Skeletal muscle cell (primary cell): ENCODE measurements at places on chromosomes 3 and 15.

DNA sequence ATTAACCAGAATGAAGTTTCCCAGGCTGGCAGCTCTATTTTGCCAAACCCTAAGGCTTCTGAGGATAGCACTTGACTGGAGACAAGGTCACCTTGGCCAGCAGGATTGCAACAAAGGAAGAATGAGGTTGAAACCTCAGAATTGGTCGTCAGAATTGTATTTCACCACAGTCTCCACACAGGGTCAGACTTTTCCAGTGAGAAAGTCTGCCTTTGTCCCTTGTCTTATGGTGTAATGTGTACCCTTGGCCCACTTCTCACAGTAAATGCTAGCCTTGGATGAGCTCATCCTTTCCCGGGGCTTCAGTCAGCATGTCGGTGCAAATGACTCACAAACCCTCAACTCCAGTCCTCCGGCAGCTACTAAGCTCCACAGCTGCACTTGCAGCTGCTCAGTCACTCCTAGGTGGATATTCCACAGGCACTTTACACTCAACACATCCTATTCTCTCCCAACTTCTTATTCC lies 19.7 kb downstream of the SSR3 start:
- DNase-seq = peak; percentile 99

DNA sequence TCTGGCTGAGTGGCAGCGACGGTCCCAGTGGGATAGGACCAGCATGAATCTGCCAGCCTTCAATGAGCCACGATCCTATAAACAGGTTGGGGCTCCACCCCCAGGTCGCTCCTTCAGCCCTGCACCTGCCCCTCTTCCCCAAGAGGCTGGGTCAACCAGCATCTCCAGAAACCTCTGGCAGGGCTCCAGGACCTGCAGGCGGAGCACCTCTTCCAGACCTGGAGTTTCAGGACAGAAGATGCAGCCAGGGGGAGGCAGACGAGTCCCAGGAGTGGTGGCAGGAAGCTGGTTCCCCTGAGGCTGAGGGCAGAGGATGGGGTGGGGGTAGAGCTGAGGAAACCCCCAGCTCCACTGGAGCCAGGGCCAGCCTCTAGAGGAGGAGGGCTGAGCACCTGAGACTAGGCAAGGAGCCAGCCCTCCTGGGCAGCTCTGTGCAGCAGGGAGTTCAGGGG lies at the start of gene PLA2G4D:
Gene PLA2G4D, minus strand, starts transcription at position 51 of the 452 bp plus-strand sequence. CDS start 103 bp downstream, outside the sequence.
- DNase-seq = no peak

- no peak for DNase-seq
These were observed 12.3 kb downstream of the DPH3 start for GRCh38 chr3:16252243-16252978.

DNA sequence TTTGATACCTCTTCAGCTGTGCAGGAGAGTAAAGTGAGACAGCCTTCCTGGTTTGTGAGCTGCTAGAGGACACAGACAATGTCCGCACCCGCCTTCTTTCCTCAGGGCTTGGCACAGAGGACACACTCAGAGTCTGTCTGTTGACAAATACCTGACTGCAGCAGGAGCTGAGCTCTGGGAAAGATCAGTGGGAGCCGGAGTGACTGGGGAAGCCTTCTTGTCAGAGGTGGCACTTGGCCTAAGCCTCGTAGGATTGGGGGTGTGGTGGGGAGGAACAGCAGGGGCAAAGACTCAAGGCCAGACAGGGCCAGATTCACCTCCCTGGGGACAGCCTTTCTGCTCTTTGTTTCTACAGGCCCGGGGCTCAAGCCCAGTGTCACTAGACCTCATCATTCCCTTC lies 3.3 kb upstream of the IL17RC start:
- DNase-seq = no peak

- DNase-seq = no peak
These were observed 221.8 kb upstream of the SUCLG2 start for GRCh38 chr3:67876261-67876660.

- peak; percentile 68 for DNase-seq
These were observed 4.7 kb upstream of the GOLGA8B start for GRCh38 chr15:34588046-34588674.

- DNase-seq = no peak
These were observed 20.5 kb upstream of the LYZL4 start for GRCh38 chr3:42430781-42431532.

DNA sequence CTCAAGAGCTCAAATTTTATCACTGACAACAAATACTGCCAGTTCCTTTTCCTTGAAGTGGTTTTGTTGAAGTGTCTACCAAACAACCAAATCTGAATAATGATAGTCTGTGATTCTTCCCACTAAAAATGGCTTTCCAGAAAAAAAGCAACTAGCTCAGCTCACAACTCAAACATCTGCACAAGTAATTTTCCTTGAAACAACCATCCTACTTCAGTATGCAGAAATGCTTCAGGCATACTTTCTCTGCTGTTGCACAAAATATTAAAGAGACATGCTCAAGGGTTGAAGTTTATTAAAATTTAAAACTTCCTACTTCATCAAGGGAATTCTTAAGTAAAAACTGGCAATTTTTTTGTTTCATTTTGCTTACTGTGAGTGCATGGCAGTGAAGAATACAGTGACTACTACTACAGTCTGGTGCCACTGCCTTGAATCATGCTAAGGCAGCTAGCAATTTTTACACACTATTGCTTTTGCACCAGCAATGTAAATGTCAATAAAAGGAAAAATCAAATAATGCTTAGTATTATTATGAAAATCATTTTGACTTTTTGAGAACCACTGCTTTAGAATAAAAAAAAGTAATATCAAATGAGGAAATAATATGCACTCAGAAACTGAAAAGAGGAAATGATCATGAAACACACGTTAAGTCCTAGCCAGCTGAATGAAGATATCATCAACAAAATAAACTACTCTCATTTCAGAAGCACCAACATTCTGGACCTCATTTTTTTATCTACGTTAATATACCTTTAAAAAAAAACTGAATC lies 33.6 kb downstream of the VPS13C start:
- DNase-seq = no peak

DNA sequence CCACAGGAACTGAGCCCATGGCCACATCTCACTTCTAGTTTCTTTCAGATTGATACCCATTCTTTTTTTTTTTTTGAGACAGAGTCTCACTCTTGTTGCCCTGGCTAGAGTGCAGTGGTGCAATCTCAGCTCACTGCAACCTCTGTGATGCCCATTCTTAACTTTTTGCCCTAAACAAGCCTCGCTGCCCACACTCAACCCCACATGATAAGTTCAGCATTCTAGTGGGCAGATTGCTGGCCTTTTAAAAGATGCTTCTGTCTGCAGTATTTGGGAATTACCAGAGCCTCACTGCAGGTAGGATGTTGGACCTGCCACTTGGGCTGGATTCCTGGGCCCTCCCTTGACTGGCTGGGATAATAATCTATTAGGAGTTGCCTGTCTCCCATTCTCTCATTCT lies 51.0 kb downstream of the TRANK1 start:
- no peak for DNase-seq

DNA sequence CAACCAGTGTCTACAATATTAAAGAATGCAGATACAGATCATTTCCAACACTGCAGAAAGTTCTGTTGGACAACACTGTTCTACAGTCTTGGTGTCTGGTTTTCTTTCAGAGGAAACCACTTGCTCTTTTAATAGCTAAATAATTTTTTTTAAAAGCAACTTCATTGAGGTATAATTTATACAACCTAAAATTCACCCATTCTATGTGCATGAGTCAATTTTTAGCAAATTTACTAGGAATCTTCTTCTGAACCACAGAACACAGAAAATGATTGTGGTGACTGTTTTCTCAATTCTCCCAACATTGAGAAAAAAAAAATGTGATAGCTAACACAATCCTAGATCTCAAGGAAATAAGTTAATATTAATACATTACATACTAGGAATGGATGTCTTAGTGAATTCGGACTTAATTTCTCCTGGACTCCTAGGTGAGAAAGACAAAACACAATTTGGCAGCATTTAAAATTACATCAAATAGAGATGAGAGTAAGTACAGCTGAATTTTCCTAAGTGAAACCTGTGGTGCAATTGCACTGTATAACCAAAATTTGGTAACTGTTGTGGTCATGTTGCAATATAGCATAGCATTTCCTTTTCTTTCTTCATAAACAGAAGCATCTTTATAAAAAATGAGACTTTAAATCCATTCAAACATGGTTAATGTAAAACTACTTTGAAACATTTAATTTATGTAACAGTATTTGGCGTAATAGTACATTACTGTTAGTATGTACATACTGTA lies 15.3 kb upstream of the PLCL2 start:
- DNase-seq = no peak

- no peak for DNase-seq
These were observed 1340.1 kb upstream of the EPHA6 start for GRCh38 chr3:95474338-95474737.

GRCh38 chr3:183844606-183845005 lies 19.2 kb upstream of the MAP6D1 start:
- peak; percentile 62 for DNase-seq

- no peak for DNase-seq
These were observed 845.4 kb downstream of the NAALADL2 start for GRCh38 chr3:175704366-175705055.

GRCh38 chr3:66405701-66406091 lies 95.1 kb downstream of the LRIG1 start:
- no peak for DNase-seq

GRCh38 chr15:38463893-38464292 lies 10.0 kb downstream of the FAM98B start:
- no peak for DNase-seq

- DNase-seq = no peak
These were observed 67.7 kb downstream of the USF3 start for GRCh38 chr3:113628788-113629187.

GRCh38 chr15:74857082-74857655 lies 14.2 kb upstream of the ULK3 start:
- DNase-seq = no peak

- peak; percentile 48 for DNase-seq
These were observed 60.7 kb downstream of the RPL22L1 start for GRCh38 chr3:170809007-170809974.

DNA sequence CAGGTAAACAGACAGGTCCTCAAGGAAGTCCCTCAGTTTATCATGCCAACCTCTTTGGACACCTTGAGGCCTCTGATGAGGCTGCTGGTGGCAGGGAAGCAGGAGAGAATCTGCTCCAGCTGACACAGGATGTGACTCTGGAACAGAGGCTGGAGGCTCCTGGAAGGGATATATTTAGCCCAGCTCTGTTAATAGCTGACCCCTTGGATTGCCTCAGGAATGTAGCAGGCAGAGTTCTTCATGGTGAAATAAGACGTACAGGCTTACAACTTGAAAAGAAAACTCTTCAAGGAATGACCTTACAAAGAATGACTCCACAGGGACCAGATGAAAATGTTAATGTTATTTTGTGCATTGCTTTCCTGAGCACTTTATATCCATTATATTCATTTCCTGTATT lies 90.5 kb downstream of the AQP9 start:
- DNase-seq = peak; percentile 71

DNA sequence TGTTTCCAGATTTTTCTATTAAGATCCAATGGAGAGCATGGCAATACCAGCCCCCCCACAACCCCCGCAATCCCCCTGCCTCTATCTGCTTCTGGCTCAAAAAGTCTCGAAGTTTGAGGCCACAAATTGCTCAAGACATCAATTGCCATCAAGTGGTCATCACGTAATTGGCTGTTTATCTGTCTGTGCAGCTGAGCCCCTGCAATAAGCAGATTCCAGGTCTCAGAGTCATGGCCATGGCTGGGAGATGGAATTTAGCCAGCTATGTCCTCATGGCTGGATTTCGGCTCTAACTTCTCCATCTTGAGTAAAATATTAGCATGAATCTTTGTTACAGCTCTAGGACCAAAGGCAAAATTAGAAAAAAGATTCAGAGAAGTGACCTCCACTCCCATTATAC lies 22.7 kb downstream of the SSUH2 start:
- DNase-seq = peak; percentile 83

GRCh38 chr3:74591946-74592345 lies 22.5 kb downstream of the CNTN3 start:
- DNase-seq = no peak

DNA sequence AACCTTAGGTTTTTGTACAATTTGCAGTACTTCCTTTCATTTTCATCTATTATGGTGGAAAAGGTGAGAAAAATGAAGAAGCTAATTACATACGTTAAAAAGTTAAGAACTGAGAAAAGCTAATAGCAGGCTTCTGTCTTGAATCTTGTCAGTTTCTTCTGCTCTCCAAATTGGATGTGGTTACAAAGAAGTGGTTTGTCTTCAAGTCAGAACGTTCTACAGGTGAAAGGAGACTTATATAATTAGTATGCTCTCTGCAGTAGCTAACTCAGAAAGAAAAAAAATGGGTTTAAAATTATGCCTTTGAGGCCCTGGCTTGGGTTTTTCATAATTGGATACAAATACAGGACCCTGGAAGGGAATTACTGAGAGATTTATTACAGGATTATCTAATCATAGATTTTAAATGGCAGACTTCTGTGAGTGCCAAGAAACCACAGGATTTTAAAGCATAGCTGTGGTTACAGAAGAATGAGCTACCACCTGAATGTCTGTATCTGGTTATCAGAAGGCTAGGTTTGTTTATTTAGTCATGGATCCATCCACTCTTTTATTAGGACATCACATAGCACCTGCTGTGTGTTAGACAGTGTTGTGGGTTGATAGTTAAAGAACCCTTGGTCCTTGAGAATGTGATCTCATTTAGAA lies 528.1 kb upstream of the MCTP2 start:
- no peak for DNase-seq

DNA sequence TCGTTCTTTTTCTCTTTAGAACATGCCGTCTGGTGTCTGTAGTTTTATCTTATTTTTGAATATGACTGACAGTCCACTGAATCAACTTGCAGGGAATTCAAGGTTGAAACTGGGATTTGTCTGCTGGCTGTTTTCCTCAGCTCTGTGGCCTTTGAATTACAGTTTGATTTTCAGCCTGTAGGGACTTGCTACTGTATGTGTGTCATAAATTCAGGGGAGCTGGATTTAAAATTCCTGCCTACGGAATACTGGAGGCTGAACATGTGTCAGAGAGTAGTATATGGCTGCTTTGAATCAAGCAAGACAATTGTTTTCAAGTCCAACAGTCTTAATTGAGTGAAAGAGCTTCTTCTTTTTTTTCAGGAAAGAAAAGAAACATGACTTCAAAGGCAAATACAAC lies 33.9 kb downstream of the RARB start:
- DNase-seq = no peak

GRCh38 chr3:64440498-64440897 lies 215.2 kb upstream of the PRICKLE2 start:
- peak; percentile 88 for DNase-seq

GRCh38 chr3:187130346-187131066 lies 8.8 kb downstream of the RPL39L start:
- DNase-seq = peak; percentile 14
